ENCODE measurements at places on chromosomes 4 and X.

GRCh38 chrX:16033331-16033730, 90.0 kb upstream of the GRPR start:
- DNase-seq: no peak

GRCh38 chr4:106247600-106247999, 68.4 kb downstream of the TBCK start:
- no peak for DNase-seq

GRCh38 chr4:28435314-28435713, 1574.7 kb downstream of the STIM2 start:
- no peak for DNase-seq

DNA sequence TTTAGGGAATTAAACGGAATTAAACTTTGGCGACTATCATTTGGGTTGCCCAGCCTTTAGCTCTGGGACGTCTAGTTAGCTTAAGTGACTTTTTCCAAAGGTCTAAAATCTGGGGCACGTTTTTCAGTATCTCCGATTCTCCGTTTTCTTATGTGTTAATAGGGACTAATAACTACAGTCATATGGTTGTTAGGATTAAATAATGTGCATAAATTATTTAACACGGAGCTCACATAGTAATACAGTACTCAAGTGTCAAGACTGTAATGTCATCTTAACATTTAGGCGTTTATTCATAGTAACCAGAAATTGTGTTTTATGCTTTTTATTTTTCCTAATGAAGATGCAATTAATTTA, 466 bp upstream of the CCNA2 start:
- DNase-seq: no peak

- DNase-seq: no peak
Measured at GRCh38 chr4:71186566-71187403, 152.0 kb upstream of the SLC4A4 start.

- no peak for DNase-seq
Measured at GRCh38 chr4:86544310-86544966, 49.7 kb upstream of the PTPN13 start.

Measured in stimulated activated CD8-positive, alpha-beta memory T cell treated with anti-CD3 and anti-CD28 coated beads, Interleukin-4, amount 100 ng/mL, for 1 hour (primary cell).